ENCODE measurements at places on chromosomes 1 and 21. TPM values are rescaled to one million over a fixed set of nuclear protein-coding genes. Genes with fewer than 3 reads are reported as not detected.

DNA sequence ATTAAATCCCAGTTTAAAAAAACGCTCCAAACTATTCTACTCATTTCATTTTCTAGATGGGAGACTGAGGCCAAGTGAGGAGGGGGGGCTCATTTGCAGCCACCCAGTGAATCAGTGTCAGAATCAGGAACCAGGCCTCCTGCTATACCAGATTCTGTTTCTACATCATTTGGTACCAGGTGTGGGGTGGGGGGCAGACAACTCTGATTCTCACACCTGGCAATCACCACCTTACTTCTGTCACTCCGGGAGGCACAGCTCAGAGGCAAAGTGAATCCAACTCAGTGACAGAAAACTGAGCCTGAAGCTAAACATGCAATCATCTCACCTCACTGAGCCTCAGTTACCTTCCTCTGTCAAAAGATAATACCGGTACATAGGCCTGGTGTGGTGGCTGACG, 23.5 kb upstream of the ID3 start:
- DNase-seq, result no peak

DNA sequence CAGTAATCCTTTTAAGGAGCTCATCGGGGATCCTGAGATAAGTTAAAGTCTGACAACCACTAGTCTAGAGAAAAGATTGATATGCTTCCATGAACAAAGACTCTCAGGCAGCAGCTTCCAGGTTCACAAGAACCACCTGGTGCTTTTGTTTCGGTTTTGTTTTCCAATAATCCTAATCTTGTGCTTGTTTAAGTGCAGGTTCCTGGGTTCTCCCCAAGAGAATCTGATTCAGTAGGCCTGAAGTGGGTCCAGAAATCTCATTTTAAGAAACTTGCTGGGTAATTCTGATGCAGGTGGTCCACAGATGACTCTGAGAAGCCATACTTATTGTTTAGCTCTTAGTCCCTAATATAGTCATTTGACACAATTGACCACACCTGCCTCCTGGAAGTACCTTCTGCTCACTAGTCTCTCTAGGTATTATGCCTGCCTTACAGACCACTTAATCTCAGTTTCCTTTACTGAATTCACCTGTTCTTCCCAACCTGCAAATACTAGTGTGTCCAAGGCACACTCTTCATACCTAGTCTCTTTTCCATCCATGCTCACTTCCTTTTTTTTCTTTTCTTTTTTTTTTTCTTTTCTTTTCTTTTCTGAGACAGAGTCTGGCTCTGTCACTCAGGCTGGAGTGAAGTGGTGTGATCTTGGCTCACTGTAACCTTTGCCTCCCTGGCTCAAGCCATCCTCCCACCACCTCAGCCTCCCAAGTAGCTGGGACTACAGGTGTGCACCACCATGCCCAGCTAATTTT, 20.5 kb upstream of the FRRS1 start:
- no peak for DNase-seq

GRCh38 chr1:119774746-119775490, 6.2 kb upstream of the HMGCS2 start:
- no peak for DNase-seq

- DNase-seq, result no peak
Observed at GRCh38 chr1:209835782-209836298, 8.1 kb downstream of the UTP25 start.

GRCh38 chr1:54403405-54403804, 2.8 kb downstream of the SSBP3 start:
- DNase-seq, result peak; percentile 17

FCGR2B gene
- not detected for polyA plus RNA-seq

GRCh38 chr21:43808832-43809251, 19.5 kb downstream of the RRP1 start:
- DNase-seq, result peak; percentile 43

DNA sequence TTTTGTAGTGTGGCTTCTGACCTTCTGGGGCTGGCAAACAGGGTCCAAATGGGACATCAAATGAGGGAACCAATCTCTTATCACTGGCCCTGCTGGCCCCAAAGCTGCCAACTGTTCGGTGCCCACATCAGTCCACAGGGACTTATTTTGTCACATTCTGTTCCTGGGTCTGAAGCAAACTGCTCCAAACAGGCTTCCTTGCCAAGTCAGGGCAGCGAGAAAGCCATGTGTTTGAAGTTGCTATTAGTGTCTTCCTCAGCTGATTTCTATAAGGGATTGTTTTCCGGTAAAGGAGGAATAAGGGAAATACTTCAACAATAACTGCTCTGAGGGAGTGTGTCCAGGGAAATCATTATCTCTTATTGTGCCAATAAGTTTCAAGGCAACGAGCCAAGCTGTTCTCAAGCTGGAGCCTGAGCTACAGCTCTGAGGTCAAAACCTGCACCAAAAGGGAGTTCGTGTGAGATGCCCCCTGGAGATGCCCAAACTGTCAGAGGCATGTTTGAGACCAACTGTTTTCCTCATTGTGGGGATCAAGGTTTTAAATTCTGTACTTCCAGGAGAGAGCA, 381.4 kb upstream of the PROX1 start:
- no peak for DNase-seq

RNU1-3 gene
- polyA plus RNA-seq, result not detected

- DNase-seq, result no peak
Observed at GRCh38 chr1:171717062-171717718, 24.7 kb downstream of the VAMP4 start.

- no peak for DNase-seq
Observed at GRCh38 chr1:52876843-52877242, 34.3 kb downstream of the ZYG11A start.

MAEL gene
- not detected for polyA plus RNA-seq

- no peak for DNase-seq
Observed at GRCh38 chr1:244789731-244790130, 45.7 kb upstream of the COX20 start.

- no peak for DNase-seq
Observed at GRCh38 chr1:64845831-64846425, 101.1 kb downstream of the RAVER2 start.

- DNase-seq, result peak; percentile 98
Observed at GRCh38 chr1:153490272-153491051, 30.0 kb upstream of the S100A7 start.

GRCh38 chr1:23719162-23719820, 24.0 kb upstream of the ELOA start:
- peak; percentile 15 for DNase-seq

NEK2 gene
- polyA plus RNA-seq, result 14.3 TPM

DNA sequence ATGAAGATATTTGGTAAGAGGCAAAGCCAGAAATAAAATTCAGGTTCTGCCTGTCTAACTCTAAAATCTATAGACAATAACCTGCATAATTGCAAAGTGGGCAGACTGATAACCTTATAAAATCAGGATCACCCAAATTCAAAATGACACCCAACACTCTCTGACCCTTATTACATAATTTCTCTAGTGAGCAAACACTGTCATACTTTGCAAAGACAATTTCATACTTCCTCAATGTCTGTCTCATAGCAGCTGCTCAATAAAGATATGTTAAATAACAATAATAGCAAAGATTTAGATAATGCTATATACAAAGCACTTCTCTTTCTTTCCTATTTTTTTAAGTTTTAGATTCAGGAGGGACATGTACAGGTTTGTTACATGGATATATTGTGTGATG, 118.5 kb downstream of the UCHL5 start:
- DNase-seq, result no peak

TNFRSF1B gene
- polyA plus RNA-seq, result 0.08 TPM

OR10K1 gene
- not detected for polyA plus RNA-seq

DNA sequence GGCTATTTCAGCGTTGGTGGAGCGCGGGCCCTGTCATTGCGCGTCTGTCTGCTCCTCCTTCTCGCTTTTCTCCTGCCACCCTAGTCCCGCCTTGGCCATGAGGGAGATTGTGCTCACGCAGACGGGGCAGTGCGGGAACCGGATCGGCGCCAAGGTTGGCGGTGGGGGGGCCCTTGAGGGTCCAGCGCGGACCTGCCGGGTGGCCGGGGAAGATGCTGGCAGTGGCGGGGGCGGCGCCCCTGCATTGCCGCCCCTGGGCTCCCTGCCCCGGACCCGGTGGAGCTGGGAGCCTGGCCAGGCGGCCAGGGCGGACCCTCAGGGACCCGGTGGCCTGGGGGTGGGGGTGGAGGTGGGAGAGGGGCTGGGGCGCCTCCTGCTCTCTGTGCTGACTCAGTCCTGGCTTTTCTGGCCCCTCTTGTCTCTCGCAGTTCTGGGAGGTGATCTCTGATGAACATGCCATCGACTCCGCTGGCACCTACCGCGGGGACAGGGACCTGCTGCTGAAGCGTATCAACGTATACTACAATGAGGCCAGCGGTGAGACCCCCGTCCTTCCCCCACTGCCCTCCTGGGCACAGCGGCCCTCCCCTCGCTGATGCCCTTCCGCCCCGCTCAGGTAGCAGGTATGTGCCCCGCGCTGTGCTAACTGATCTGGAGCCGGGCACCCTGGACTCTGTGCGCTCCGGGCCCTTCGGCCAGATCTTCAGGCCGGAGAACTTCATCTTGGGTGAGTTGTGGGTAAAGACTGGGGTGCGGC, 58.3 kb upstream of the MAP1LC3C start:
- DNase-seq, result no peak

DNA sequence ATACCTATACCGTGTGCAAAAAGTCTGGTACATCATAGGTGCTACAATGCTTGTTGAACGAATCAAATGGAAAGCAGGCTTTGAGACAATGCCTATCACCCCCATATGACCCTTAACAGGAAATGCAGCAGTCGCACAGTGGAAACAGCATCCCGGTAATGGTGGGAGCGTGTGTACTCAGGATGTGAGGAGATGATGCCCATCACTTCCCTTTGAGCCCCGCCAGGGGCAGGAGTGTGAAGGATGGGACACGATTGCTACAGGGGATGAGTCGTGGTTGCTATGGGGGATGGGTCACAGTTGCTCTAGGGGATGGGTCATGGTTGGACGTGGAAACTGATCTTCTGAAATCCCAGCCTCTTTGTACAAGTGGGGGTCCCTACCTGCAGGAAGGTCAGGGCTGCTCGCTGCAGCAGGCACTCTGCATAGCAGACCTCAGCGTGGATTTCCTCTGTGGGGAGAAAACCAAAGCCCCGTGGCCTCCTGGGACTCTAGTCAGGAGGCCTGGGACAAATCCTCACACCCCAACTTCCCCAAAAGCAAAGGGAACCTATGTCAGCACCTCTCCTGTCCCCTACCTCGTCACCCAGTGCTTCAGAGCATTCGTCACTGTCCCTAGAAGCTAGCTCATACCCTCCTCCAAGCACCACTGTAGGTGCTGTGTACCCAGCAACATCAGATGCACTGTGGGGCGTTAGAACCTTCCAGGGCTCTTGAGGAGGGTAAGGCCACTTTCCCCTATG, 19.3 kb downstream of the TTC39A start:
- DNase-seq, result no peak

DNA sequence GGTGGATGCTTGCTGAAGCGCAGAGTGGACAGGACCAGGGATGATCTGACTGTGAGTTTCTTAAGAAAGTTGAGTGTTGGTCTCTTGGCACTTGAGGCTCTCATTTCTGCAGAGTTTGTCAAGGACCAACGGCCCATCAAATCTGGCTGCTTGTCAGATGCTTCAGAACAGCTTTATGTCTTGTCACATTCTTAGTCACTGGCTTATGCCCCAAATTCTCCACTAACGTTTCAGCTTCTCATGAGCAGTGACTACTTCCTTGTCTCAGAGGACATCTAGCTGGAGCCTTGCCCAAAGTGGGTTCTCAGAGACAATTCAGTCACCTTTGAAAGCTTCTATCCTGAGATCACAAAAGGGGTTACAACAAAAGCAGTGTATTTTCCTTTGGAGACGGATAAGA, 92.3 kb downstream of the ST6GALNAC5 start:
- no peak for DNase-seq

NBPF20 gene
- polyA plus RNA-seq, result 3.9 TPM

GRCh38 chr1:217539510-217539909, 91.4 kb downstream of the GPATCH2 start:
- DNase-seq, result no peak

DNA sequence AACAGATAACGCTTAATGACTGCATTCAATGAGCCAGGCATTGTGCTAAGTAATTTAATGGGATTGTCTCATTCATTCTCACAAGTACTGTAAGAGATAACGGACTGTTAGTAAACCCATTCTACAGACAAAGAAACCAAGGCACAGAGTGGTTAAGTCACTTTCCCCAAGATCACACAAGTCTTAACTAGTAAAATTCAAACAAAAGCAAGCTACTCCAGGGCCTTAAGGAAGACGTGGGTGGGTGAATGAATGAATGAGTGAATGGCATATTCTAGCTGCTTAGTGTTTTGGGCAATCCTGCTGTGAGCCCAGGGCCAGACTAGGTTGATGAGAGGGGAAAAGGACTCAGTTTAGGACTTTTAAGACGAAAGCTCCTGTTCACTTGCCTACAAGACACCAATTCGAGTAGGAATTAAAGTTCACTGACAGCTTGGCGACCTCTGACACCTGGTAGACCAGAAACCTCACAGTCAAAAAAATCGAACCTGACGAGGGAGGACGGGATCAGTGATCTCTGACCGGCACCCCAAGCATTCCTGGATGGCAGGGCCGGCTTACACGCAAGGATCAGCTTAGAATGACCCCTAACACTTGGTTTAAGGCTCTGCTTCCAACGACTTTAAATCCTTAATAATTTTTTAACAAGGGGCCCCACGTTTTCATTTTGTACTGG, 557 bp downstream of the EMC1 start:
- DNase-seq, result no peak

DNMT3L gene
- polyA plus RNA-seq, result not detected

GRCh38 chr21:39518055-39518846, 66.5 kb downstream of the SH3BGR start:
- peak; percentile 32 for DNase-seq

GRCh38 chr21:42474043-42474831, 21.8 kb downstream of the RSPH1 start:
- peak; percentile 84 for DNase-seq

GRCh38 chr1:160409486-160409885, 9.1 kb downstream of the VANGL2 start:
- no peak for DNase-seq

DNA sequence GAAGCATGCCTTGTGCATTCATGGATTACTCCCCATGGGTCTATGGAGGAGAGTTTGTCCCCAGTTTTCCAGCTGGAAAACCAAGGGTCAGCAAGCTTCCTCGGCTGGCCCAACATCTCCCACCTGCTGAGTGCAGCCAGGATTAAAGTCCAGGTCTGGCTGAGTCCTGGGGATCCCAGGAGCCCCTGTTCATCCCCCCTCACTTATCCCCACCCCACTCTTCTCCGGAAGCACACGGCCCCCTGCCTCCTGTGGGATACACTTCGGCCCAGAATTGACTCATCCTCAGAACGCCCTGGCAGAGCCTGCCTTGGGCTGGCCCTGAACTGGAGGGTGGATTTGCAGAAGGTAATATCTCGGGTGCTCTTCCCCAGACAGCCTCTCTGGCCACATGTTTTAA, 276.1 kb downstream of the NPHP4 start:
- DNase-seq, result no peak

- DNase-seq, result no peak
Observed at GRCh38 chr1:186225096-186225495, 150.0 kb downstream of the TPR start.

GRCh38 chr1:180888870-180889269, 23.8 kb upstream of the KIAA1614 start:
- no peak for DNase-seq

Data from mammary epithelial cell (primary cell).